ENCODE measurements at places on chromosomes 16 and 17.

DNA sequence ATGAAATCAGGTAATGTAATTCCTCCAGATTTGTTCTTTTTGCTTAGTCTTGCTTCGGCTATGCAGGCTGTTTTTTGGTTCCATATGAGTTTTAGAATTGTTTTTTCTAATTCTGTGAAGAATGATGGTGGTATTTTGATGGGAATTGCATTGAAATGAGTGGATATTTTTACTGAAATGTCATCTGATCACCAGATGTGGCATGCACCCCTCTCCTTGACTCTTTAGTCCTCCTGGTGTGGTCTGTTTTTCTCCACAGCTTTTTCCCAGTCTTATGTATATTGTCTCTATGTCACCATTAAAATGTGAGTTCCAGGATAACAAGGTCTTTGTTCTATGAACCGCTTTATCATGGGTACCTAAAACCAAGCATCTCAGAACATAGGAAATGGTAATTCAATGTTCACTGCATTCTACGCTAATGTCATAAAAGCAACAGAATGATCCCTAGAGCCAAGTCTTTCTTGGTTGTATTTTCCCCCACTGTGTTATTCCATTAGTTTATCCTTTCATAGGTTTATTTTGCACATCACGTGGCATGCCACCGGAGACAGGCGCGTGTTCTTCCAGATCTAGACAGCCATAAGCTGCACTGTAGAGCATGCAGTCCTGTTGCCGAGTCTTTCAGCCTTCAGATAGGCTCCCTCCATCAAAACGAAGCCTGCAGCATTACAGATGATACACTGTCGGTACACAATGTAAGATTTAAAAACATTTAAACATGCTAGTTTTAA is 172.5 kb downstream of the RPTOR start:
- no peak for DNase-seq

DNA sequence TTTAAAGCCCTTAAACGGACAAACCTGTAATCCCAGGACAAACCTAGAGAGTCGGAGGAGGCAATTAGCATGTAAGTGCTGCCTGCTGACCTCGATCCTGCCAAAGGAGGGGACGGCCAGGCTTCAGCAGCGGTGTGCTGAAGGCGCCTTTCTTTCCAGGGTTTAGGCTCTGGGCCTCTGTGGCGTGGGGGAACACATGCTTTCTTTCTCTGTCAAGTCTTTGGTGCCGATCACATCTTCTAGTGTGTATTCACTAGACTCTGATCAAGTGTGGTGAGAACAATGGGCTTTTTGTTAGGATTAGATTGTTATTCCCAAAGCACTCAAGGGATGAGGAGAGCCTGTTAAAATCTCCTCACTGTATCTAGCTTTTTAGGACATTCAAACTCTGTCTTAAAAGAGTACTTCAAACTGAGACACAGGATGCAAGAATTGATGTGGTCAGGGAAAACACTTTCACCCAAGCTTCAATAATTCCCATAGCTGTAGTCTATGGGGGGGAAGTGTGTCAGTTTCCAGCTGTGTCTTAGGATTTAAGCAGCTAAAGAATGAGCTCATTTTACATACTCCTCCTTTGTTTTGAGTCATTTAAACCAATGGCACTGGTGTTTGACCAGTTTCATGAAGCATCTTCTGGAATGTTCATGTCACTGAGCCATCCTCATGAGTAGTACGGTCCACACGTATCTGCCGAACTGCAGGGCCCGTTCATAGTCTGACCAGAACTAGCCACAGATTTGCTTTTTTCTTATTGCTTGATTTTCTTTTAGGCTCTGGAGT is 51.2 kb downstream of the RPA1 start:
- DNase-seq, result no peak

DNA sequence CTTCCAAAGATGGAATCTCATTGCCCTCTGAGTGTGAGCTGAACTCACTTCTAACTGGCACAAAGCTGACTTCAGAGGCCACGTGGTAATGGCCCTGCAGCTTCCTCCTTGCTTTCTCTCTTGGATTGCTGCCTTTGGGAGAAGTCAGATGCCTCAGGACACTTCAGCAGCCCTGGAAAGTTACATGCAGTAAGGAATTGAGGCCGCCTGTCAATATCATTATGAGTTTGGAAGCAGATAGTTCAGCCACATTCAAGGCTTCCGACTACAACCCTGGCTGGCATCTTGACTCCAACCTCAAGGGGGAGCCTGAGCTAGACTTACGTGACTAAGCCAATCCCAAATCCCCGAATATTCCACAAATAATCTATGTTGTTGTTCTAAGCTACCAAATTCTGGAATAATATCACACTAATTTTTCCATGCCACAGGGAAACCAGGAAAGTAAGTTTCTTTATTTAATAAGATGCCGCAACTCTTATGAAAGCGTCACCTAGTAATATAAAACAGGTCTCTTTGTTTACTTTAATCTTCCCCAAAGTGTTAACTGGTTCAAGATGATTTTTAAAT is 13.6 kb downstream of the CEP20 start:
- no peak for DNase-seq

- DNase-seq, result no peak
These were observed 59.3 kb downstream of the USP10 start for GRCh38 chr16:84759061-84759460.

- DNase-seq, result no peak
These were observed 74.7 kb downstream of the KLHDC4 start for GRCh38 chr16:87690911-87691685.

Measured in stimulated activated CD8-positive, alpha-beta memory T cell treated with anti-CD3 and anti-CD28 coated beads, Interleukin-2, amount 100 ng/mL, for 48 hours (primary cell).